ENCODE measurements at places on chromosomes 7 and 10. TPM values are rescaled to one million over a fixed set of nuclear protein-coding genes. Genes with fewer than 3 reads are reported as not detected.

Gene LIPM
- total RNA-seq: not detected

Gene RARRES2
- 305 TPM for total RNA-seq

Gene ITPRID1
- not detected for total RNA-seq

GRCh38 chr7:81973117-81973516, 203.3 kb upstream of the HGF start:
- no peak for DNase-seq

DNA sequence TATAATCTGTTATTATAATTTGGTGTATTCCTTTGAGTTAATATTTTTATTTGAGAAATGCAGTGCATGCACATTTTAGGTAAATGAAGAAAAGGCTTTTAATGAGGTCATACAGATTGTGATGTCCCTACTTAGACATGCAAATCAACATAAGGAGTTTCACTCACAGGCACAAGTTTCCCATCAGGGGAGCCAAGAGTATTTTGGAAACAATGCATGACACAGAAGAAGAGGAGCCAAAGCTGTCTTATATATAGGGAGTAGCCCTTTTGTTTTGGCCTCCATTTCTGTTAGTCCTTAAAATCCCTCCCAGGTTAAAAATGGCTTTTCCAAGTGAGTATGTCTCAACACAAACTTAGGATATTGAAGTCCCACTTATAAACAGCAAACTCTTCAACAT, 703.4 kb upstream of the ANKRD30A start:
- DNase-seq: no peak

GRCh38 chr10:127415116-127415515, 134.0 kb upstream of the NPS start:
- no peak for DNase-seq

GRCh38 chr7:112079673-112080072, 126.5 kb downstream of the DOCK4 start:
- DNase-seq: no peak

Measured in vagina (tissue), 2 donors.